Fibroblast of the aortic adventitia (primary cell): ENCODE measurements at places on chromosomes 3 and 15.
A peak's percentile ranks its signal among the peaks of the same experiment; 100 is the strongest.

DNA sequence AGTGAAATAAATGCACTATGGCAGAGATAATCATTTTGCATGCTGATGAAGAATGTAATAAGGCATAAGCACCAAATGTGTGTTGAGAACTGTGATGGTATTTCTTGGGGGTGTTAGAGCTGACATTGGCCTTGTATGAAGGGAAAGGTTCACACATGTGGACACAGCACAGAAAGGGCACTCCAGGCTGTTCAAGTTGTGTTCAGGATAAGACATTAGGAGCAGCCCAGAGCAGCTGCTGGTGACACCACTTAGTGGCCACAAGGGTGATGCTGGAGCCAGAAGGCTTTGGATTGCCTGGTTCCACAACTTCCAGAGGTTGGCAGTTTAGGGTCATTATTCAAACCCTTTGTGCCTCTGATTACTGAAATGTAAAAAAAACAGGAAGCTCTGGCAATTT, 155.4 kb downstream of the GOLGA6L6 start:
- no peak for DNase-seq

GRCh38 chr3:139364549-139364948, 20.7 kb downstream of the MRPS22 start:
- no peak for DNase-seq

- DNase-seq, result peak; percentile 27
Observed at GRCh38 chr15:92714077-92714476, 58.5 kb upstream of the FAM174B start.

DNA sequence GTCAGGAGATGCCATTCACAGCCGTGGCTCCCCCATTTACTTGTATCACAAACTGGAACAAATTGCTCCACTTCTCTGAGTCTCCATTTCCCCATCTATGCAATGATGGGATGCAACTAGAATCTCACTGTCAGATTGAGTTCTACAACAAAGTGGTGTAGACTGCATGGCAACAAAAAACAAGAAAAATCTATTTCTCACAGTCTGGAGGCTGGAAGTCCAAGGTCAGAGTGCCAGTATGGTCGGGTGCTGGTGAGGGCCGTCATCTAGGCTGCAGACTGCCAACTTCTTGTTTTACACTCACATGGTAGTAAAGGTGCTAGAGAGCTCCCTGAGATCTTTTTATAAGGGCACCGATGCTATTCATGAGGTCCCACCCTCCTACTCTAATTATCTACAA, 158.4 kb upstream of the BCL6 start:
- no peak for DNase-seq

- DNase-seq, result no peak
Observed at GRCh38 chr3:127711896-127712295, 39.1 kb downstream of the ABTB1 start.

- DNase-seq, result no peak
Observed at GRCh38 chr3:68880632-68881031, 51.7 kb downstream of the TAFA4 start.

DNA sequence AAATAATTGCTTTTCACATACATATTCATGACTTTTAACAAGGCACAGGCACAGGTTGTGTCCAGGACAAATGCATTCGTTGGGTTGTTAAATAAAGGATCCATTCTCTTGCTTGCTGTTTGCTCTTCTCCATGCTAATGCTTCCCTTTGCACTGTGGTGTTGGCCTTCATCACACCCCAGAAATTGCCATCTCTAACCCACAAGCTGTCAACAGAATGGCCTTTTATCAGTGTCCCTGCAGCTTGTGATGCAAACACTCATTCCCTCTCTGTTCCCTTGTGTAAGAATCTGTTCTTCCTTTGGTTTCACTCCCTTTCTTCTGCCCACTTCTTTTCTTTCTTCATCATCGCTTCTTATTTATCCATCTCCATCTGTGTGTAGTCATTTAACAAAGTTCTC, 72.2 kb downstream of the SLC7A14 start:
- DNase-seq, result no peak

DNA sequence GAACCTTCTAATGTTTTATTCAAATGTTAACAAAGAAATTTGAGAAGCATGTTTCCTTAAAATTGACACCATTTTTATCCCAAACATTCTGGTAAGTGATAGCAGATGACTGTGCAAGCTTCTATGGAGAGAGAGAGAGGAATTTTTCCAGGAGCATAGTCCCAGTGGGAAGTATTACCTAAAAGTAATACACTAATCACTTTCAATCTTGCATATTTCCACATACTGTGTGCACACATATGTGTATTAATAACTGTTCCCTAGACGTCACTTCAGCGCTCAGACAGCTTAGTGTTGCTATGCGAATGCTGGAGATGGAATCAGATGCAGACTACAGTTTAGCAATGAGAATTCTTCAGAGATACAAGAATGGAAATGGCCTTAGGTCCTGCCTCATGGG, 424.3 kb upstream of the TPRG1 start:
- DNase-seq, result no peak

- no peak for DNase-seq
Observed at GRCh38 chr3:154274348-154274747, 49.9 kb downstream of the DHX36 start.

DNA sequence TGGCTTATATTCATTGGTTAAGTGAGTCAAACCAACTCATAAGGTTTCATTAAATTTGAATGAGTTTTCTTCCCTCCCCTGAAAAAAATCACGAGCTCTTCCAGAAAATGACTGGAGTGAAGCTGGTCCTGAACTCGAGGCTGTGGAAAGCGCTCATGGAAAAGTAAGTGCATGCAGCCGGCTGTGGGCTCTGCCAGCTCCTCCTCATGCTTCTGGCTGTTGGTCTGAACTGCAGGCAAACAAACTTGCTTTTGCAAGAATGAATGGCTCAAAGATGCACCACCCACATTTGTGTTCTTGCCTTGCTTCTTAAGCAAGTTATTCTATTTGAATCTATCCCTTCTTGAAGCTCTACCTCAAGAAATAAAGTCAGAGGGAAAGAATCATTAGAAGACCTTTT, 6.2 kb downstream of the ETV5 start:
- peak; percentile 65 for DNase-seq

DNA sequence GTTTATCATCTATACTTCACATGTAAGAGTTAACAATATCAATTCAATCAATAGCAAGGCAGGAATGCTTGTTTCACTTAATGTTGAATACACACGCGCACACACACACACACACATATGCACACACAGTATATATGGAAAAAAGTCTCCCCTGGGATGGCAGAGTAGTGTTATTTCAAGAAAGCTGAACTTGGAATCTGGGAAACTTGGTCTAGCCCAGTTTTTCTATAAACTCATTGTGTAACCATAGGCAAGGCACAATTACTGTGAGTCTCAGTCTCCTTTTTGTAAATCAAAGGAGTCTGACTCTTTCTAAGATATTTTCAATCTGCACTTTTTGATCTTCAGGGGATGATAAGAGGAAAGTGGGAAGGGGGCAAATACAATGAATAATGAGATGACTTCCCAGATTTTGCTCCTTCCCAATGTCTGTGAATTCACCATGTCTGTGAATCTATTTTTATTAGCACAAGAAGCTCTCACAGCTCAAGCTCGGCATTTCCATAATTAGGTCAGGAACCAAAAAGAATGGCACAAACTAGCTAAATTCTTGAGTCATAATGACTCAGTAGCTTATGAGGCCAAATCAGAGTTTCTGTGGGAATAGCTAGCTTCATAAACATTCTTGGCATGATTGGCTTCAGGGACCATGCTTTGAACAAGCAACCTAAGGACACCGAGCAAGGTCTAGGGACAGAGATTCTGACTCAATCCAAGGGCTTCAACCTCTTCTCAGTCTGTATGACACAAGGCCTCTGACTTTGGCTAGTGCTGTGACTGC, 227.4 kb upstream of the DCBLD2 start:
- DNase-seq, result peak; percentile 91

DNA sequence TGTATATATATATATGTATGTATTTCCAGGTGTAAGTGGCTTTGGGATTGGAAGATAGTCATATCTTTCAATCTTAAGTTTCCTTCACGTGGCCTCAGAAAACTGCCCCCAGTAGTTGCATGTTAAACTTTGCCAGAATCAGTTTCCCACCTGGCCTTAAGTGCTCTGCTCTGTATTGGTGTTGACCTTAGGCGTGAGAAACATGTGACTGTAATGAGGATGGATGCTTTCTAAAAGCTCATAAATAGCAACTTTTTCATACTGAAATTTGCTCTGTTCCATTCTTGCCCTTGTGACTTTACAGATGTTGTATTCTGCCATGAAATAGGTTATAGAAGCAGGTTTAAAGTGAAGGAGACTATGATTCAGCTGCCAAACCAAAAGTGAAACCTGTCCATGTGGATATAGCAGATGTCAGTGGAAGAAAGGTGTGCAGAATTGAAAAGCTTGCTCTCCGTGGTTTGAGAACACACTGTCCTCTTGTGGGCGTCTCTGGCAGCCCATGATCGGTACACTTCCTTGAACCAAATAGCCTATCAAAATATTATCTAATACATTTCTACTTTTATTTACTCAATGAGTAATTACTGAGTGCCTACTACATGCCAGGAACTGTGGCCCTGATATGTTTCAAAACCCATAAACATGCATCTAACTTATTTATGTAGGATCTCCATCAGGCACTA, 15.8 kb downstream of the SCG5 start:
- DNase-seq, result no peak

DNA sequence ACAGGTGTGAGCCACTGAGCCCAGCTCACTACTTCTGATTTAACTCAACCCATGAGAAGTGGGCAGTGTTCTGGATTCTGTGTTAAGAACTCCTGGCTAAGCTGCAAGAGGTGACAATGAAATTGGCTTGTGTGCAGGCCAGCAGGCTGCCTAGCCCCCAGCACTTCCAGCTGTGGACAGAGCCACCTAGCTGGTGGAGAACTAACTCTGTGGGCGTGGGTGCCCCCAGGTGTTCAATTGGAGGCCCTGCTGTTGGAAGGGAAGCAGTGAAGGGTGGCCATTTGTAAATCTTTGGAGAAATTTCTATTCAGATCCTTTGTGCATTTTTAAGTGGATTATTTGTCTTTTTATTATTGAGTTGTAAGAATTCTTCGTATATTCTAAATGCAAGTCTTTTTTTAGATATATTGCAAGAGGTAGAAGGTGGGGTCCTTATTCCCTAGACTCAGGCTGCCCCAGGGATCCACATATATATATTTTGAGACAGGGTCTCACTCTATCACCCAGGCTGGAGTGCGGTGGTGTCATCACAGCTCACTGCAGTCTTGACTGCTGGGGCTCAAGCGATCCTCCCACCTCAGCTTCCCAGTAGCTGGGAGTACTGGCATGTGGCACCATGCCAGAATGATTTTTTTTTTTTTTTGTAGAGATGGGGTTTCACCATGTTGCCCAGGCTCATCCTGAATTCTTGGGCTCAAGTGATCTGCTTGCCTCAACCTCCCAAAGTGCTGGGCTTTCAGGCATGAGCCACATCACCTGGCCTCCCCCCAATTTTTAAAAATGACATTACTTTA, 7.2 kb upstream of the SCAMP5 start:
- DNase-seq, result peak; percentile 45

DNA sequence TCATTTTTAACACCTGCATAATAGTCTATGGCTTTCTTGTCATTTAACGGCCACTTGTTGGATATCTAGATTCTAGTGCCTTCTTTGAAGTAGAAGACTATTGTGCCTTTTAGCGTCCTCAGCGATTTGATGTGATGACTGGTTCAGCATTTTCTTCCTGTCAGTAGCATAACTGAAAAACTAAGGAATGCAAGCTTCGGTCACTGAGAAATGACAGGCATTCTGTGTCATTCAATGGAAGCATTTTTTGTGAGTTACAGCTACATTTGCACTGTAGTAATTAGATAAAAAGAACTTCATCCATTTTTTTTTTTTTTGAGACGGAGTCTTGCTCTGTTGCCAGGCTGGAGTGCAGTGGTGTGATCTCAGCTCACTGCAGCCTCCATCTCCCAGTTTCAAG, 10.3 kb downstream of the NEK11 start:
- DNase-seq, result no peak

DNA sequence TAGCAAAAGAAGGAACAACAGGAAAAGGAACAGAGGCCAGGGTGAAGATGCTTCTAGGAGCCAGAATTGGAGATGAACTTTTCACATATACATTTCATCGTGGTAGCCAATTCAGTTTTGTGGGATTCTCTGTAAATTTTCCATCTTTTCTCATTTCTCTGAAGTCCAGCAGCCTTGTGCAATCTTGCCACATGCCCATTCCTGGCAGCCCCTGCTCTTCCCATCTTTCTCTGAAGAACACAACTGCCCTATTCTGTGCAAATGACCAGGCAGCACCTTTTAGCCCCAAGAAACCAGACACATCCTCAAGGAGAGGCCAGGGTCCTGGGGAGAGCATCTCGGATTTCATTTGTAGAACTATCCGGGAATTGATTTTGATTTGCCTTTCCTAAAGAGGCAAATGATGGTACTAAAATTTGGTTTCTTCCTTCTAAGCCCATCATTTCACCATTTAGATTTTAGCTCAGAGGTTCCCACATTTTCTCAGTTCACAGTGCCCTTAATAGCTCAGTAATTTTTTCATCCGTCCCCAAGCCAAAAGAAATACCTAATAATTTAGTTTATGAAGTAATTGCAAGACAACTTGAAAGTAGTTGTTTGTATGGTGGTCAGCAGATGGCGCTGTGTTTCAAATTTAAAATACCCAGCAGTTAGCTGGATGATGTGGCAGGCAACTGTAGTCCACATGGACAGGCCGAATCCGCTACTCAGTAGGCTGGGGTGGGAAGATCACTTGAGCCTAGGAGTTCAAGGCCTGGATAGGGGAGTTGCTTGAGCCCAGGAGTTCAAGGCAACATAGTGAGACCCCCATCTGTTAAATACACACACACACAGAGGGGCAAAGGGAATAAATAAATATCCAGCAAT, 61.3 kb upstream of the ACKR4 start:
- DNase-seq, result peak; percentile 95

- DNase-seq, result no peak
Observed at GRCh38 chr3:46713898-46714552, 3.6 kb downstream of the PRSS50 start.

DNA sequence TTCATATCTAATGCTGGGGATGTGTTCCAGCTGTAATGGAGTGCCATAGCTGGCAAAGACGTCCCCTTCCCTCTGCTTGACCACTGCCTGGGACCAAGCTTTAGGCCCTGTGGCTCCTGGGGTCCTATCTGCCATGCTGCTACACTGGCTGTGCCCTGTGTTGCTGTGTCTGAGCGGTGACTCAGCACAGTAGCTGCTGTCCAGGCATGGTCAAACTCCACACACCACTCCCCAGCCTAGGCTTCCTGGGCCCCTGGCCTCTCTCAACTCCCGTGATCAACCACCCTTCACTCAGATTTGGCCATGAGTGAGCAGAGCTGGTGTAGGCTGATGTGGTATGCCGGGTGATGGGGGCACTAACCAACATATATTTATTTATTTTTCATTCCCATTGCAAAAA, 27.0 kb downstream of the EPHB1 start:
- DNase-seq, result no peak

- DNase-seq, result no peak
Observed at GRCh38 chr15:34799149-34800101, 4.1 kb upstream of the ACTC1 start.
